ENCODE measurements at places on chromosomes 3 and 15.

- no peak for DNase-seq
Observed at GRCh38 chr3:63429905-63430304, 151.8 kb downstream of the SYNPR start.

- no peak for DNase-seq
Observed at GRCh38 chr3:31636049-31636448, 103.3 kb downstream of the STT3B start.

DNA sequence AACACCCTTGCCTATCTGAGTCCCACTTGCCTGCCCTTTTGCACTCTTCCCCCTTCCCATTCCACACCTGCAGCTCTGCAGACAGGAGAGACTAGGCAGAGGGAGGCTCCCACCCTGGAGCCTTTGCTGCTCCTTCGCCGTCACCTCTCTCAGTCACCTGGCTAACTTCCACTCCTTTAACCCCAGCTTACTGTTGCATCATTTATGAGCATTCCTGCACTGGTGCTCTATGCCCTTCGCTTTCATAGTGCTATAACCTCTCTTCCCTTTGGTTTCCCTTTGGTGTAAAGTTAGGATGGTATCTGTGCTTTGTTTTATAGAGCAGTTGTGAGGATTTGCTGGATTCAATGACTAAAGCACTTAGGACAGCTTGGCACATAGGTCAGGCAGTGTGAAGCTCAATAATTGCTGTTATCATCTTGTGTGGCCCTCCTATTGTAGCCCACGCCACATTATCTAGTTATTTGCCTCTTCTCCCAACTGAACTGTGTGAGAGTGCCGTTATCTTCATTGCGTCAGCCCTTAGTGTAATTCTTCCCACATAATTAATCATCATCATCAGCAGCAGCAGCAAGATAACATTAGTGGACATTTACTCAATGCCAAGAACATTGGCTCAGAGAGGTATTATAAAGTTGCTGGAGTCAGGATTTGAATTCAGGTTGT, 253.9 kb downstream of the CACNA2D3 start:
- no peak for DNase-seq

- DNase-seq = no peak
Observed at GRCh38 chr15:63626955-63627354, 29.8 kb downstream of the FBXL22 start.

GRCh38 chr3:4245671-4246070, 57.5 kb upstream of the SETMAR start:
- DNase-seq = no peak
